ENCODE measurements at places on chromosomes 4 and X.

GRCh38 chr4:94486372-94486801, 34.6 kb downstream of the PDLIM5 start:
- DNase-seq = no peak

GRCh38 chr4:150746156-150746555, 164.2 kb downstream of the MAB21L2 start:
- DNase-seq = no peak

DNA sequence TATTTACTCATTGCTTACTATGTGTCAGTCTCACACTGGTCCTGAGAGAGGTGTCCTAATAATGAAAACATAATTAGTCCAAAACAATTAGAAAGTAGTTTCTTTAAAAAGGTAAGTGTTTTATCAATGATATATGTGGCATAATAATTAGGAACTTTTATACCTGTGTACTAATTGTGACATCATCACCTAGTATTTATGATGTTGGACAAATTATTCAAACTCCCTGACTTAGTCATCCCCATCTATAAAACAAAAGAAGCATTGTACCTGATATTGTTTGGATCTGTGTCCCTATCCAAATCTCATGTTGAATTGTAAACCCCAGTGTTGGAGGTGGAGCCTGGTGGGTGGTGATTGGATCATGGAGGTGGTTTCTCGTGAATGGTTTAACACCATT, 15.8 kb upstream of the ARHGEF38 start:
- DNase-seq = no peak

GRCh38 chr4:84647312-84647884, 64.5 kb downstream of the CDS1 start:
- DNase-seq = no peak

GRCh38 chr4:108139089-108139488, 29.6 kb downstream of the LEF1 start:
- no peak for DNase-seq

DNA sequence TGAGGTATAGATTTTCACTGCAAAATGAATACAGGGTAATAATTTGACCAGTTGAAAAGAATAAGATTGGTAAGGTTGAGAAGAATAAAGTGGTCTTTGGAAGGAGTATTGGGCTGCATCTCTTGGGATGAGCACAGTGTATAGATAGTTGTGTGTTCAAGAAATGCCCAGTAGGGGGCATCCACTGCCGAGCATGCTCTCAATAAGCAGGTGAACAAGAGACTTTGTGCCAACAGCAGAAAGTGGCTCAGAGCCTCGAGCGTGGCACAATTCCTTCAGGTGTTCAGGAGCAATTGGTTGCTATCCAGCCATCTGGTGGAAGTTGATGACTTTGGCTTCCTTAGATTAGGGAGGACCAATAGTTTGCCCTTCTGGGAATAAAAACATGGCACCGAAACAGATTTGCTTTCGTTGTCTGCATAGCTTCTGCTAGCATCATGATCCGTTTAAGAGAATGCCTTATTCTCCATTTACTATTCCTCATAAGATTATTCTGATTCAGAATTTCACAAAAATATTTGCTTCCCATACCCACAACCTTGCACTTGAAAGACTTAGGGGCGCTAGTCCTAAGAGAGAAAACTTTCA, 258.1 kb upstream of the NEIL3 start:
- no peak for DNase-seq

- peak; percentile 29 for DNase-seq
Measured at GRCh38 chr4:5524446-5525299, 183.7 kb downstream of the EVC2 start.

GRCh38 chr4:26207631-26208030, 113.2 kb upstream of the RBPJ start:
- DNase-seq = peak; percentile 23
